NCI-H524 (cell line): ENCODE measurements at places on chromosomes 1 and 21.

DNA sequence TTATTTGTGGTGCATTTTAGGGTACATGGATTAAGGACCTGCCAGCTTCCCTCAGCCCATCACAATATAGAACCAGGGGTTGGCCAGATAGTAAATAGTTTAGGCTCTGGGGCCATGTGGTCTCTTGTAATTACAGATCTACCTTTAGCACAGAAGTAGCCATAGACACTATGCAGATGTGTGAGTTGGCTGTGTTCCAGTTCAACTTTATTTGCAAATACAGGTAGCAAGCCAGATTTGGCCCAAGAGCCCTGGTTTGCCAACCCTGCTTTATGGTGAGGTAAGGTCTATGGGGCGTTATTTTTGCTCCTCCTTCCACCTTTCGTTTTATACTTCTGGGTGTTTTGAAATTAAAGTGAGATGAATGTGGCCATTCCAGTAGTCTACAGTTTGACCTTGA, 48.7 kb downstream of the MRPS6 start:
- DNase-seq: no peak

DNA sequence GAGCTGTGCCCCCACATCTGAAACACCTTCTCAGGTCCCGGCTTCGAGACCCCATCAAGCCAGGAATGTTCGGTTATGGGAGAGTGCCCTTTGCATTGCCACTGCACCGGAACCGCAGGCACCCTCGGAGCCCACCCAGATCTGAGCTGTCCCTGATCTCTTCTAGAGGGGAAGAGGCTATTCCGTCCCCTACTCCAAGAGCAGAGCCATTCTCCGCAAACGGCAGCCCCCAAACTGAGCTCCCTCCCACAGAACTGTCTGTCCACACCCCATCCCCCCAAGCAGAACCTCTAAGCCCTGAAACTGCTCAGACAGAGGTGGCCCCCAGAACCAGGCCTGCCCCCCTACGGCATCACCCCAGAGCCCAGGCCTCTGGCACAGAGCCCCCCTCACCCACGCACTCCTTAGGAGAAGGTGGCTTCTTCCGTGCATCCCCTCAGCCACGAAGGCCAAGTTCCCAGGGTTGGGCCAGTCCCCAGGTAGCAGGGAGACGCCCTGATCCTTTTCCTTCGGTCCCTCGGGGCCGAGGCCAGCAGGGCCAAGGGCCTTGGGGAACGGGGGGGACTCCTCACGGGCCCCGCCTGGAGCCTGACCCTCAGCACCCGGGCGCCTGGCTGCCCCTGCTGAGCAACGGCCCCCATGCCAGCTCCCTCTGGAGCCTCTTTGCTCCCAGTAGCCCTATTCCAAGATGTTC, 4.3 kb downstream of the ADAMTSL4 start:
- DNase-seq: no peak

GRCh38 chr1:187794561-187794960, 965.8 kb downstream of the PLA2G4A start:
- DNase-seq: no peak

- peak; percentile 42 for DNase-seq
These were observed 44.6 kb downstream of the WASF2 start for GRCh38 chr1:27445177-27445936.

DNA sequence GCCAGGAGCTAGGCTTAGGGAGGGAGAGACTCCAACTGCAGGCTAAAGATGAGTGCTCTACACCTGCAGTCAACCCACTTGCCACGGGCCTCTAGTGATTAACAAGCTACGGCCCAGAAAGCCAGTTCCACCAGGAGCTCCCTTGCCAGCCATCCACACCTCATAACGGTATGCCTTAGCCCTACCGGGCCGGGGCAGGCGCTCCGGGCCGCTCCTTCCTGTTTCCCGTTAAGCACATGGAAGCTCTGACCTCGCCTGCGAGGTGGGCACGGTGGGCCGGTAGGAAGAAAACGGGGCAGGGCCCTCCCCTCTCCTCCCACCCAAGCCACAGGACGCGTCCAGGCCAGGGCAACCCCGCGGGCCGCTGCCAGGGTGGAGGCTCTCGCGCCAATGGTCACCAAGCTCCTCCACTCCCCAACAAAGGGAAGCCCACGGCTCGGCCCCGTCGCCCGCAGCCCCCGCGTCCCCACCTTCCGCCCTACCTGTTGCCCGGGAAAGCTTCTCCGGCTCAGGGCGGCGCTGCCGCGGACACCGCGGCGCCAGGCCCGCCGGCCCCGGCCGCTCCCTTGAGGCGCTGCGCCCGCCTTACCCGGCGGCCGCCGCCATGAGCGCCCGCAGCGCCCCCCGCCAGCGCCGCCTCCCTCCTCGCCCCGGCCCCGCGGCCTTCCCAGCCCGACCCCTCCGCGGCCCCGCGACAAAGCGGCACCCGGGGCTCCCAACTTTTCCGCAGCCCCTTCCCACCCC, 627 bp downstream of the CERS2 start:
- DNase-seq: no peak

GRCh38 chr21:42492201-42492600, 3.8 kb downstream of the RSPH1 start:
- no peak for DNase-seq

GRCh38 chr1:58515794-58516401, 30.6 kb downstream of the OMA1 start:
- peak; percentile 89 for DNase-seq

- DNase-seq: no peak
These were observed 21.9 kb downstream of the RAB3B start for GRCh38 chr1:51968632-51969031.

GRCh38 chr1:61056573-61057439, 25.6 kb upstream of the NFIA start:
- DNase-seq: peak; percentile 55

DNA sequence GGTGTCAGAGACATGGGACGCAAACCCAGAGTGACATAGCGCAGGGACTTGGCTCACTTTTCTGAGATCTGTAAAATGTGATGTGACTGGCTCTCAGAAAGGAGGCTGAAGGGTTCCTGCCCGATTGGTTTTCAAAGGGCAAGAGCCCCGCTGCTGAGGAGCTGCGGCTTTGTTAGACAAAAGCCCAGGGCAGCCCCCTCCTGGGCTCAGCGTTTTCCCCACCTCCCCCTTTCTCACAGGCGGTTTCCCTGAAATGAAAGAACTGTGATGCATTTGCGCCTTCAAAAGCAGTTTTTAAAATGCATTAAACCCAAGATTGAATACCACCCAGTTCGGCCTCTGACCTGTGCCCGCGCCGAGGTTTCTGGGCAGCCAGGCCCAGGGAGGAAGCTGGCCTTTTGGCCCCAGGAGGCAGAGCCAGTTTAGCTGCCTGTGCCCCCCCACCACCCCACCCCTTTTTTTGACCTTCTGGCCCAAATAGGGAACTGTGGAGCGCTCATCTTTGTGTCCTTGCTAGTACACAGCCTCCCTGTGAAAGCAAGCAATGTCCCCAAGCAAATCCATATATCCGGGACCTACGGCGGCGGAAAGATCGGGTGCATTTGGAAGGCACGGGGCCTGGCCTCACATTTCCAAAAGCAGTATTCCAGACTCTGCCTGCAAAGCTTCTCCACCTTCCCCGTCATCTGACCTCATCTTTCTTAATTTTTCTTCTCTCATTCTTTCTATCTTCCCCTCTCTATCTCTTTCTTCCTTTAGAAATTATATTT, 28.6 kb downstream of the CD247 start:
- DNase-seq: no peak

DNA sequence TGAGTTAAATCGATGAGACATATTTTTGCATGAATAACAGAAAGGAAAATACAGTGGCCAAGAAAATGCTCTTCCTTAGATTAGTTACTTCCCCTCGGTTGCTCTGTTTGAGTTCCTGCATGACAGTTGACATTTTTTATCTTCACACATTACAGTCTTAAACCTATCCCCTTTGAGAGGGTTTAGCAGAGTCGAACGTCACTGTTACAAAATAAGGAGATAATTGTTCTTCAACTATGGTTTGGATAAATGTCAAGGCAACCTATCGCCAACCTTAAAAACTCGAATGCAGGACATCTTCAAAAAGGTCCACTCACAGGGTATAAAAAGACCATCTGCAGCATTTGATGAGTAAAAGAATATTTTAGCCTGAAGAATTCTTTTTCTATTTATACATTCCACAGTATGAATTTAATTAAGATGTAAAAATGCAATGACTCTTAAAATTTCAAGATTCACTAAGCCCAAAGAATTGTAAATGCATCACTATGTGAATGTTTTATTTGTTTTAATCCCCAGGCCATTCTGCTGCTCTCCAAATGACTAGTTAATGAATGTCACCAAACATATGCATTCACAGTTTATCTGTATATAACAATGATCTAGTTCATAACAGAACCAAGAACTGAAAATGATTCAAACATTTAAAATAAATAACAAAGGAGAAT, 68.9 kb upstream of the COL11A1 start:
- no peak for DNase-seq

DNA sequence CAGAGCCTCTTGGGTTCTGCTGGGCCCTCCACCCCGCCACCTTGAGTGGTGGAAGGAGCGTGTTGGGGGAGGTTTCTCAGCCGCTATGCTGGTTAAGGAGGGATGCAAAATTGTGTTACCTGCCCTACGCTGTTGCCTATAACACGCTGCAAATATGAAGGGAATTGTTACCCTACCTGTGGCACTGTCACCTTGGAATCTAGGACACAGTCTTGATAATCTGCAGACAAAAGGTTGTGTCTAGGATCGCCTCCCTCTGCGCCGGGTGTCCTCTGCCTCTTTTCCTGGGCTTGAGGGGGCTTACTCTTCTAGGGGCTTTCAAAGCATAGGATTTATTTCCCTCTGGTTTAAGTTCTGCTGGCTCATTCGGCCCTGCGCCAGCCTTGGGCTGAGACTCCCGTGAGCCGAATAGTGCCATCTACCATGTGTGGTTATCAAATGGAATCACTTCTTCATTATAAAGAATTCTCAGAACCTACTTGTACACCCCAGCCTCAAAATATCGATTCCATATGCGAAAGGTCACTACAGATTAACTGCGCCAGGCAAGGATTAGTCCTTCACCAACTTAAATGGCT, 697 bp downstream of the SLC22A15 start:
- DNase-seq: peak; percentile 16

DNA sequence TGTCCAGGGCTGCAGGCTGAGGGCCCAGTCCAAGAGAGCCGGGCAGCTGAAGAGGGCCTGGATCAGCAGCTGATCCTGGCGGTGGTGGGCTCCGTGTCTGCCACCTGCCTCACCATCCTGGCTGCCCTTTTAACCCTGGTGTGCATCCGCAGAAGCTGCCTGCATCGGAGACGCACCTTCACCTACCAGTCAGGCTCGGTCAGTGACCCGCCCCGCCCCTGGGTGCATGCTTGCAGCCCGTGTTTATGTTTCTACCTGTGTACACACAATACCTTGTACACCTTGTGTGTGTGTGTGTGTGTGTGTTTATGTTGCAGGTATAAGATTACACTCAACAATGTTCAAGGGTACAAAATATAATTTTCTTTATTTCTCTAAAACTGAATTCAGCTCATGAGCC, 13.0 kb downstream of the TIE1 start:
- no peak for DNase-seq

DNA sequence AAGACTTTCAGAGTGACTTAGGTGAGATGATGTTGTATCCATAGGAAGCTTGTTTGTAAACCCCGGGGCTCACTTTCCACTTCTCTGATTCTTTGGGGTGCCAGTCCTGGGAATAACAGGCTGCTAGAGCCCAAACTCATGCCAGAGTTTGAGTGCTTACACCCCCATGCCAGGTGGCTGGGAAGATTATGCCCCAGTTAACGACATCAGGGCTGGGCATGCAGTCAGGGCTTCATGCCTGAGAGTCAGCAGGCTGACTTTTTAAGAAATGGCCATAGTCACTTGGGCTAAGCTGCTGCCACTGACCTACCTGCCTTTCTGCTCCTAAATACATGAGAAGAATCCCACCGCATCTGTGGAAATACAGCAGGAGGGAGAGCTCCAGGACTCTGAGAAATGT, 425.6 kb upstream of the VAMP3 start:
- DNase-seq: peak; percentile 26

- no peak for DNase-seq
These were observed 238.3 kb downstream of the PAPPA2 start for GRCh38 chr1:176701151-176701866.

GRCh38 chr1:27392778-27393635, 585 bp downstream of the GPR3 start:
- DNase-seq: no peak

DNA sequence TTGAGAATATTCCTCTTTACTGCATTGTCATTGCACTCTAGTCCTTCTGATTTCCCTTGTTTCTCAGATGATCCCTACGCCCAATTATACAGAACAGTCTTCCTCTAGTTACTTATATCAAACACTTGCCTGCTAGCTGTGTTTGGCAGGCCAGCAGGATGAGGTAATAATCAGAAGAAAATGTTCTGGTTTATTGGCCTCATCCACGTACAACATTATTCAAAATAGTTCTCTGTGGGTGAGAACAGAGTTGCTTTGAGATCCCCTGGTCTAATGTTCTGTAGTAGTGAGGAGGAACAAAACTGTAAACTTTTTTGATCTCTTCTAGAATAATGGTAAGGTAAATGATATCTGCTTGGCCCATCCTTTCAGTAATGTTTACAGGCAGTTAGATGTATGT, 22.3 kb upstream of the C1orf105 start:
- DNase-seq: no peak

DNA sequence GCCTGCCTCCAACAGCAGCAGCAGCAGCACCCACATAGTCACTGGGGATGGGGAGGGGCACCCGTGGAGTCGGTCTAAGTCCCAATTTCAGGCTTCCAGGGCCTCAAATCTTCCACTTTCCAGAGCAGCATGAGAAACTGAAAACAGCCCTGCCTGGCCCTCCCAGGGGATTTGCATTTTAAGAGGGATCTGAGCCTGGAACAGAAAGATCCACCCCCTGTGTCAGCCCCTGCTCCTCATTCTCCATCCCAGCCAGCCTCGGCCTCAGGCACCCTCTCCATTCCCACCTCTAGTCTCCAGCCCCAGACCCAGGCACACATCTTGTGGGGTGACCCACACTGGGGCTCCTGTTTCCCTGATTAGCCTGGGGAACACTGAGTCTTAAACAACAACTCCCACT, 51.8 kb downstream of the FBXO2 start:
- peak; percentile 32 for DNase-seq

DNA sequence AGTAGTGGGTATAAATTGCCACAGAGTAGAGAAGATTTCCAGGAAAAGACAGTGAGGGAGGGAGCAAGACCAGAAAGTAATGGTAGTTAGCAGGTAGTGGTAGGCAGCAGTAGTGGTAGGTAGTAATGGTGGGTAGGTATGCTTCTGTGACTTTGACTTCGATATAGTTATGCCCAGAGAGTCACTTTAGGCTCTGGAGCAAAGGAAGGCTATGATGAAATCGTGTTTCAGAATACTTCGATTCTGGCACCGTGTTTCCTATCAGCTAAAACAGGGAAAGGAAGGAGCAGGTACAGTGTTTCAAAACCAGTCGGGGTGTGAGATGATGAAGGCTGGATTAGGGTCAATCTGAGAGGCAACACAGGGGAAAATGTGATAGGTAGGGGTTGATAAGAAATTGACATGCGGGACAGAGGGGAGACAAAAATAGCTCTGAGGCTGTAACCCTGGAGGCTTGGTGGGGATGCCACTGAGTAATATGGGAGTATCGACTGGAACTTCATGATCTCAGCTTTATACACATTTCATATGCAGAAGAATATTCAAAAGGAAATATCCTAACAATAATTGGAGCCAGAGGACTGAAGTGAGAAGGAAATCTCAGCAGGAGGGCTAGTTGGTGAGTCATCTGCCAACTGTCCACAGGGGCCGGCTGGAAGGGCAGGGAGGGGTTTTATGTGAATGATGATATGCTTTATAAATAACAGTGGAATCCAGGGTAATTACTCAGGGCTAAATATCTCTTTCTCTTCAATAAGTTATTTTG, 25.2 kb upstream of the TRIM45 start:
- DNase-seq: peak; percentile 50

GRCh38 chr1:95139039-95139438, 21.9 kb downstream of the TLCD4 start:
- DNase-seq: no peak

GRCh38 chr1:193417403-193417802, 231.0 kb upstream of the B3GALT2 start:
- DNase-seq: no peak
